HCT116 (cell line): ENCODE measurements at places on chromosomes 11 and 22. TPM values are rescaled to one million over a fixed set of nuclear protein-coding genes. Genes with fewer than 3 reads are reported as not detected.

Gene PANX3
- total RNA-seq, result not detected

Gene OR5A1
- not detected for total RNA-seq

Gene OR6T1
- total RNA-seq, result not detected

Gene SLC6A5
- total RNA-seq, result not detected

Gene CYP2D6
- total RNA-seq, result 1.9 TPM

Gene CHCHD10
- 279 TPM for total RNA-seq

Gene MS4A1
- total RNA-seq, result 0.25 TPM

Gene PGGHG
- total RNA-seq, result 57.5 TPM

Gene RFPL1
- not detected for total RNA-seq

Gene RBMXL2
- total RNA-seq, result 0.12 TPM

Gene LIF
- 75.4 TPM for total RNA-seq

DNA sequence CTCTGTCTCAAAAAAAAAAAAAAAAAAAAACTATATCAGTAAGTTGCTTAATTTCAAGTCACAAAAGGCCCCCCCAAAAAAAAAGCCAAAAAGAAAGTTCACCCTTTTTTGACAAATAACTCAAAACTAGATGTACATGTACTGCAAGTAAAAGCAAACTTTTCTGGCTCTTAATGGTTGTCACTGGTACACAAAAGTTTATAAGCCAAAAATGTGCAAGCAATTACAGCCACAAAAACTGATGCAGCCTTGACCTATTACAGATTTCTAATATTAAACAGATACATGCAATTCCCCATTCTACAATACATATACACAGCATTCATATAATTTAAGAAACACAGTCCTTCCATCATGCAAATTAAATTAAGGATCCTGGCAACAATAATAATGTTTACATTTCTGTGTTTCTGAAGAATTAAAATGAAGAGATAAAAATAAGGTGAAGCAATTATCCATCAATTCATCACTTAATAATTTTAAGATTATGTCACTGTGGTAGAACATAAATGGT is 18.6 kb downstream of the PICALM start:
- no peak overlapping the region for H3K27ac ChIP-seq
- no peak overlapping the region for H3K4me3 ChIP-seq
- no peaks in the 10 kb centered on the region for H3K36me3 ChIP-seq
- H3K27me3 ChIP-seq, result no peaks in the 10 kb centered on the region

DNA sequence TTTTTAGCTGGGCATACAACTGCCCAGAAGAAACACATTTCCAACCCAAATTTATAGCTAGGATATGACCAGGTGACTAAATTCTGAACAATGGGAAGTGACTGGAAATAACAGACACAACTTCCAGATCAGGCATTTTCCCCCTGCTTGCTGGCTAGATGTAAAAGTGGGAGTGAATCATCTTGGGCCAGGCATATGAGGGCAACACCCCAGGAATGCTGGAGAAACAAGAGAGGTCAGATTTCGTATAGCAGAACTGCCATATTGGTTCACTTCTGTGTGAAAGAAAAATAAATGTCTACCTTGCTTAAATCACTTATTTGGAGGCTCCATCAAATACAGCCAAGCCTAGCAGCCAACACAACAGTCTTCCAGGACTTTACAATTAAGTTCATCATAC is 7.4 kb downstream of the ATL3 start:
- H3K4me1 ChIP-seq, result peaks cover 39% of the 10 kb centered on the region
- no peaks in the 10 kb centered on the region for H3K27me3 ChIP-seq
- no peaks in the 10 kb centered on the region for H3K36me3 ChIP-seq
- no peak overlapping the region for H3K27ac ChIP-seq
- DNase-seq, result no peak

- no peak overlapping the region for H3K4me3 ChIP-seq
- DNase-seq, result peak; percentile 36
- H3K36me3 ChIP-seq, result peaks cover 19% of the 10 kb centered on the region; the same call in 1 of the 2 replicates
- no peaks in the 10 kb centered on the region for H3K27me3 ChIP-seq
Observed at GRCh38 chr22:29773233-29773632, 6.1 kb downstream of the UQCR10 start.

GRCh38 chr11:102244681-102245409 is 72.4 kb upstream of the BIRC3 start:
- DNase-seq, result peak; percentile 53
- no peak overlapping the region for H3K27ac ChIP-seq
- H3K4me1 ChIP-seq, result peaks cover 42% of the 10 kb centered on the region
- H3K4me3 ChIP-seq, result no peak overlapping the region

DNA sequence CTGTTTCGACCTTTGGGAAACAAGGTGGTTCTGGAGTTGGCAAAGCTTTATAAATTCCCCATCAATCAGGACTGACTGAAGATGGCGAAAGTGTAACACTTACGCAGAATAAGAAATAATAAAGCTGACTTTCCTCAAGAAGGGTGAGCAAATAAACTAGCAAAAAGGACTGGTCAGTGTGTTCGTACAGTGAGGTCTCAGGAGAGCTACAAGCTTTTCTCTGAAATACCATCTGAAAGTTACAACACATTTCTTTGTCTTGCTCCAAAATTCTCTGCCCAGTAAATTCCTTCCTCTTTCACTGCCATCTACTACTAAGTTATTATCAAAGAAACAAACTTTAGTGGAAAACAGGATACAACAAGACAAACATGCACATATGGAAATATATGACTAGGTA is 13.4 kb downstream of the PITPNB start:
- H3K27ac ChIP-seq, result no peak overlapping the region
- no peak for DNase-seq
- no peaks in the 10 kb centered on the region for H3K4me1 ChIP-seq

GRCh38 chr11:70826541-70827335 is 425.6 kb downstream of the SHANK2 start:
- no peaks in the 10 kb centered on the region for H3K27me3 ChIP-seq
- no peak overlapping the region for H3K4me3 ChIP-seq
- DNase-seq, result no peak
- no peaks in the 10 kb centered on the region for H3K36me3 ChIP-seq
- H3K27ac ChIP-seq, result no peak overlapping the region

DNA sequence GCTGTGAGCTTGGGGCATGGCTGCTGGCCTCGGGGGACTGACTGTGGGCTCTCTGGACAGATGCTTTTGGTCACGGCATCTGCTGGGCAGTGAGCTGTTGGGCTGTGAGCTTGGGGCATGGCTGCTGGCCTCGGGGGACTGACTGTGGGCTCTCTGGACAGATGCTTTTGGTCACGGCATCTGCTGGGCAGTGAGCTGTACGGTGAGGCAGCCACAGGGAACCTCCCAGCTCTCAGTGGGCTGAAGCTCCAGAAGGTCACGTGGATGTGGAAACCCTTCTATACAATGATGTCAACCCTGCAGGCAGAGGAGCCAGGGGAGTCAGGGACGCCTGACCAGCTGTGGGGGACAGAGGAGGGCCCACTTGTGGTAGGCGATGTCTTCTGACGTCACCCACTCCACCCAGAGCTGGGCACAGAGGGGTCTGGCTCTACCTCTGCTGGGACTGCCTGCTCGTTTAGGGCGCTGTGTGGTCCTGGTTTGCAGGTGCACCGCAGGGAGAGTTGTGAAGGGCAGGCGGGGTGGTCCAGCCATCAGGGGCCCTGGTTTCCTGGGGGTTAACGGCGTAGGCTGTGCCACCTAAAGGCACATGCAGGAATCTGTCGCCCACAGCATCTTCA is 1331.3 kb downstream of the BRD1 start:
- no peak overlapping the region for H3K4me3 ChIP-seq
- no peak for DNase-seq
- no peaks in the 10 kb centered on the region for H3K36me3 ChIP-seq
- H3K27me3 ChIP-seq, result no peaks in the 10 kb centered on the region
- H3K27ac ChIP-seq, result no peak overlapping the region
- no peaks in the 10 kb centered on the region for H3K4me1 ChIP-seq

DNA sequence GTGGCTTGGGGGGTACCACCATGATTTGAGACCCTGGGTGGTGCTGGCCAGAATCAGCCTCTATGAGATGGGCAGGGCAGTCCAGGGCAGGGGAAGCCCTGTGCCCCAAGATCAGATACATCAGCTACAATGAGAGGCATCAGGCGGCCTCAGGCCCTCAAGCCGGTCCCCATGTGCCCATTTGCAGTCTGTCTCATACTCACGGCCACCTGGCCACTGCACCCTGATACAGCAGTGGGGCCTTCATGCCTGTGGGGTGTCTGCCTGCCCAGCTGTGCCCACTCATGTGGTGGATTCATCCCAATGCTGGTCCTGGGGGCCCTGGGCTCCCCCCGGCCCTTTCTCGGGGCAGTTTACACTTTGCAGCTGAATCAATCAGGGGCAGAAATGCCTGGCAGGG is 42.4 kb upstream of the KCNQ1OT1 start:
- H3K36me3 ChIP-seq, result no peaks in the 10 kb centered on the region
- H3K27me3 ChIP-seq, result no peaks in the 10 kb centered on the region
- peaks cover 16% of the 10 kb centered on the region for H3K4me1 ChIP-seq
- DNase-seq, result no peak

DNA sequence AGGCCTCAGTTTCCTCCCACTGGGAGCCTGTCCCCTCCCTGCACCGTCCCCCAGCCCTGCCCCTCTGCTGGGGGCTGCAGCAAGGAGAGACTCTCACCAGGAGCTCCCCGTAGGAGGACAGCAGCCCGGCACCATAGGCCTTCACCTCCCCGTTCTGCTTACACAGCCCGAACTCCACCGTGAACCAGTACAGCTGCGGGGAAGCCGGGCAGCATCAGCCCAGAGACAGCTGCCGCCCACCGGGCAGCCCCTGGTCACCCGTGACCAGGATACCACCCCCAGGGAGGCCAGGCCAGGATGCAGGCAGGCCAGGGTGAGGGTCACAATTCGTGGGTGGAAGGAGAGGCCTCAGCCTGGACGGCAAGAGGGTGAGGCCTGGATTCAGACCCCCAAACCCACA is 4.6 kb upstream of the INS start:
- no peak overlapping the region for H3K27ac ChIP-seq
- H3K4me1 ChIP-seq, result peaks cover 2% of the 10 kb centered on the region; the same call in 1 of the 2 replicates
- no peaks in the 10 kb centered on the region for H3K27me3 ChIP-seq
- H3K4me3 ChIP-seq, result no peak overlapping the region

DNA sequence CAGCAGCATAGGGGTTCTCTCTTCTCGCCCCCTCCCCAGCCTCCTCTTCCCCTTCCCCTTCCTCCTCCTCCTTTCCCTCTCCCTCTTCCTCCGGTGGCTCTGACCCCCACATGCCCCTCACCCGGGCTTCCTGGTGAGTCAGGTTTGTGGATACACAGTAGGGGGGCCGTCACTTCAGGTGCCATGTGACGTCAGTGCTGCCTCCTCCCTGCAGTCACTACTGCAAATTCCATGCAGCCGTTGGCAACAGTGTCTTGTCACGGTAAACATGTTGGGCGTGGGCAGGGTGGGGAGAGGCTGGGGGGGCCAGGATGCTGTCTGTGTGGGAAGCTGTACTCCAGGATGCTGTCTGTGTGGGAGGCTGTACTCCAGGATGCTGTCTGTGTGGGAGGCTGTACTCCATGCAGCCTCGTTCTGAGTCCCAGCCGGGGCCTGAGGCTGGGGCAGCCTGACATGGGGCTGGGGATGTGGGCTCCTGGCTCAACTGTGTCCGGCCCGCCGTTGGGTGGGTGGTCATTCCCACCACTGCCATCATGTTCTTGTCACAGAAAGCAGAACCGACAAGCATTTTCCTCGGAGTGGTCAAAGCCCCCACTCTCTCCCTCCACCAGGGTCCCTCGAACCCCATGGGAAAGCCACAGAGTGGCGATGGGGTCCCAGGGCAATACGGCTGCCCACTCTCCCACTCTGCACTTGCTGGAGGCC is 2.4 kb upstream of the MUC2 start:
- no peak overlapping the region for H3K4me3 ChIP-seq
- H3K27ac ChIP-seq, result no peak overlapping the region; the same call in 1 of the 2 replicates
- peak; percentile 32 for DNase-seq
- H3K27me3 ChIP-seq, result no peaks in the 10 kb centered on the region
- H3K36me3 ChIP-seq, result no peaks in the 10 kb centered on the region
- H3K4me1 ChIP-seq, result peaks cover 19% of the 10 kb centered on the region

DNA sequence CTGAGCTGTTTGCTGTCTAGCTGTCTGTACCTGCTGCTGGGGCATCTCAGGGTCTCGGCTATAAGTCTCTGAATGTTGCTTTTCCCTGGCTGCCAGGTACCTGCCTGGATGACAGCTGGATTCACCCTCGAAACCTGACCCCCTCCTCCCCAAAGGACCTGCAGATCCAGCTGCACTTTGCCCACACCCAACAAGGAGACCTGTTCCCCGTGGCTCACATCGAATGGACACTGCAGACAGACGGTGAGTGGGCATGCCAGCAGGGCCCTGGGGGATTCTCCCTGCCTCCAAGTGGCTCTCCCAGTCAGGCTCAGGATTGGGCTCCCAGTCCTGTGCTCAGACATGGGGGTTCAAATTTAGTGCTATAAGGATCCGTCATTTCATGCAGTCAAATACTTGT is 12.9 kb downstream of the IL17RA start:
- no peaks in the 10 kb centered on the region for H3K27me3 ChIP-seq
- H3K36me3 ChIP-seq, result peaks cover 23% of the 10 kb centered on the region; the same call in 1 of the 2 replicates
- DNase-seq, result no peak
- no peak overlapping the region for H3K27ac ChIP-seq

DNA sequence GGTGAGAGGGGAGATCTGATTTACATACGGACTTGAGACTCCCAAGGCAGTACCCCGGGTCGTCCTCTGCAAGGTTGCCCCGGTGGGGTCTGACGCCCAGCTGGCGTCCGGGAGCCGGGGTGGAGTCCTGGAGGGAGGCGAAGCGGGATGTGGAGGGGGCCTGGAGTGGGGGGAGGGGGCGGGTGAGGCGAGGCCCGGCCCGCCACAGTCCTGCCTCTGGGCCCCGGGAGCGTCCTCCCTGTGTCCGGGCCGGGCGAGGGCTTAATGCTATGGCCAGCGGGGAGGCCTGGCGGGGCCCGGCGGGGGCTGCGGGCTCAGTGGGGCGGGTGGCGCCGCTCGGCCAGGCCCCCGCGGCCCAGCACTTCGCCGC is 2.4 kb upstream of the MYBPC3 start:
- H3K4me3 ChIP-seq, result peak overlapping the region; percentile 42; the same call in 1 of the 2 replicates
- H3K27ac ChIP-seq, result no peak overlapping the region
- DNase-seq, result no peak

GRCh38 chr22:19527321-19527721 is 3.1 kb upstream of the CLDN5 start:
- no peaks in the 10 kb centered on the region for H3K4me1 ChIP-seq
- no peaks in the 10 kb centered on the region for H3K27me3 ChIP-seq
- no peak for DNase-seq
- H3K36me3 ChIP-seq, result no peaks in the 10 kb centered on the region
- no peak overlapping the region for H3K4me3 ChIP-seq
- H3K27ac ChIP-seq, result no peak overlapping the region

DNA sequence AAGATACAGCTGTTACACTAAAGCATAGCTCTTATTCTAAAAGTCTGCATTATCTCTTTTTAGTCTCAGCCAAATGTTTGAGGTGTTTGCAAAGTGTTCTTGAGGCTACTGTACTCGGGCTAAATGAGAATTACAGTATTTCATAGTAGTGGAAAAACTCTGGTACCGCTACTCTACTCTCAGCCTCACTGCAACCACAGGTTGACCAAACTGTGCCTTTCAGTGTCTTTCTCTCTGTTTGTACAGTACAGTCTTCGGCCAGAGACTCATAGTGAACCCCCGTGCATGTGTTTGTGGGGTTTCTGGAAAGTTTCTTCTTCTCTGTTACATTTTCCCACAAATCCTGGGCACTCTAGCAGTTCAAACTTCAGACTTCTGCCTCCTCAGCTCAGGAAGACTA is 7.4 kb upstream of the LUZP2 start:
- no peak overlapping the region for H3K27ac ChIP-seq
- no peaks in the 10 kb centered on the region for H3K4me1 ChIP-seq
- no peaks in the 10 kb centered on the region for H3K36me3 ChIP-seq
- no peak overlapping the region for H3K4me3 ChIP-seq
- H3K27me3 ChIP-seq, result no peaks in the 10 kb centered on the region

- H3K4me3 ChIP-seq, result no peak overlapping the region
- no peaks in the 10 kb centered on the region for H3K36me3 ChIP-seq
- peaks cover 65% of the 10 kb centered on the region for H3K27me3 ChIP-seq
- no peaks in the 10 kb centered on the region for H3K4me1 ChIP-seq
- H3K27ac ChIP-seq, result no peak overlapping the region
Observed at GRCh38 chr22:28402539-28402938, 277.1 kb downstream of the TTC28 start.

GRCh38 chr11:48008951-48009270 is 28.6 kb downstream of the PTPRJ start:
- no peaks in the 10 kb centered on the region for H3K36me3 ChIP-seq
